ENCODE measurements at places on chromosomes 13 and 19. TPM values are rescaled to one million over a fixed set of nuclear protein-coding genes. Genes with fewer than 3 reads are reported as not detected.

The CTXN1 gene
- 2.6 TPM for total RNA-seq

The PPM1N gene
- 2.3 TPM for total RNA-seq

The ZNF850 gene
- 3.1 TPM for total RNA-seq

The ZFP82 gene
- 6.4 TPM for total RNA-seq

The APC2 gene
- total RNA-seq = 0.50 TPM

The LHB gene
- total RNA-seq = not detected

The PLPP2 gene
- 2.9 TPM for total RNA-seq

The PDCD2L gene
- total RNA-seq = 19.8 TPM

The U2AF1L4 gene
- 6.1 TPM for total RNA-seq

The ZNF525 gene
- 6.5 TPM for total RNA-seq

The INSL3 gene
- total RNA-seq = not detected

The HOOK2 gene
- total RNA-seq = 12.8 TPM

The PINLYP gene
- 2.9 TPM for total RNA-seq

The FCAR gene
- total RNA-seq = not detected

The SLC7A10 gene
- total RNA-seq = not detected

The MIA gene
- total RNA-seq = 0.62 TPM

The CD70 gene
- total RNA-seq = not detected

The ZNF154 gene
- total RNA-seq = 0.87 TPM

The SYNGR4 gene
- total RNA-seq = not detected

The FGF22 gene
- total RNA-seq = not detected

The GEMIN7 gene
- 16.2 TPM for total RNA-seq

The ACER1 gene
- not detected for total RNA-seq

The UGGT2 gene
- total RNA-seq = 67.3 TPM

The ELSPBP1 gene
- not detected for total RNA-seq
